Stimulated activated CD8-positive, alpha-beta memory T cell treated with anti-CD3 and anti-CD28 coated beads, Interleukin-7, amount 100 ng/mL, for 1 hour (primary cell): ENCODE measurements at places on chromosomes 7 and 10.

- DNase-seq: no peak
These were observed 298.7 kb upstream of the LRRTM3 start for GRCh38 chr10:66627156-66627555.

DNA sequence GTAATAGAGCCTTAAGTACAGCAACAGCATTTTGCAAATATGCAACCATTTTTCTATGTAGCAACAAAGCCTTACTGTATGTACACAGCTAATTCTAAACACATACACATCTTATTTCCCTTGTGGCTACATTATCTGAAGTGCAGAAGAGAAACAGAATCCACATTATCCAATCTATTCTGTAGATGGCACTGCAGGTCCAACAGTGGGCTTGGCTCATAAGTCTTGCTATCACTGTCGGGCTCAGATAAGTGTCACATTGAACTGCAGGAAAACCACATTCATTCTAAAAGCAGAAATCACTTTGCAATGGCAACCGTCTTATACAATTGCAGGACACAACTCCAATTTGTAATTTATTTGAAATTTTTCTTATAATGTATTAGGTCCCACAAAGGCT lies 109.8 kb upstream of the NOBOX start:
- no peak for DNase-seq

- no peak for DNase-seq
These were observed 21.6 kb upstream of the ASL start for GRCh38 chr7:66054063-66054462.

DNA sequence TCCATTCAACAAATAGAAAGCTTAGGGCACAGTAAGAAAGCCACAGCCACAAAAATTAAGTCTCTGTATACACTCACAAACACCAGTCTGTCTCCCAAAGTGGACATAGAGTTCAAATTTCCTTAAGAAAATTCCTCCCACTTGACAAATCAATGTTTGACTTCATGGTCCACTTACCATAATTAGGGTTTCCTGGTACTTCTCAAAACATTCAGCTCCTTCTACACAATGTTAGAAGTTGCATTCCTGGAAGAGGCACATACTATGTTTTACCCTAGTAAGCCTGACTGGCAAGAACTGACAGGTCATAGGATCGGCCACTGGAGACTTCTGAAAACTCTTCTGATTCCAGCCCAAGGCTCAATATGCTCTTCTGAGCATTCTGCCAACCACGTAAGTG lies 70.5 kb downstream of the CPXM2 start:
- no peak for DNase-seq

DNA sequence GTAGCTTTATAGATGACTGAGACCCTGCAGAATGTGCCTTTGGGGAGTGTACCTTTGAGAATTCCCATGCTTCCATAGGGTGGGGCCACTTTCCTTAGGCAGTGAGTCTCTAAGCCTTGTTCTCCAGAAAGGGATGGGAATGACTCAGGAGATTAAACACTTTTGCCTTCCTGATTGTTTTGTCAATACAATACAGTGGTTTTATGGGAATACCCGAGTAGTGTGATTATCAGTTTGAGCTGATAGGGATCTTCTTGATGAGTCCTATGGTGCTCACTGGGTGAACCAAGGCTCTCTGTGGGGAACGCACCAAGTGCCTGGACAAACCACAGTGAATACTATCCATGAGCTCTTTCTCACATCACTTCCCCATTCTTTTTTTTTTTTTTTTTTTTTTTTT lies 6.3 kb downstream of the MYOF start:
- no peak for DNase-seq

DNA sequence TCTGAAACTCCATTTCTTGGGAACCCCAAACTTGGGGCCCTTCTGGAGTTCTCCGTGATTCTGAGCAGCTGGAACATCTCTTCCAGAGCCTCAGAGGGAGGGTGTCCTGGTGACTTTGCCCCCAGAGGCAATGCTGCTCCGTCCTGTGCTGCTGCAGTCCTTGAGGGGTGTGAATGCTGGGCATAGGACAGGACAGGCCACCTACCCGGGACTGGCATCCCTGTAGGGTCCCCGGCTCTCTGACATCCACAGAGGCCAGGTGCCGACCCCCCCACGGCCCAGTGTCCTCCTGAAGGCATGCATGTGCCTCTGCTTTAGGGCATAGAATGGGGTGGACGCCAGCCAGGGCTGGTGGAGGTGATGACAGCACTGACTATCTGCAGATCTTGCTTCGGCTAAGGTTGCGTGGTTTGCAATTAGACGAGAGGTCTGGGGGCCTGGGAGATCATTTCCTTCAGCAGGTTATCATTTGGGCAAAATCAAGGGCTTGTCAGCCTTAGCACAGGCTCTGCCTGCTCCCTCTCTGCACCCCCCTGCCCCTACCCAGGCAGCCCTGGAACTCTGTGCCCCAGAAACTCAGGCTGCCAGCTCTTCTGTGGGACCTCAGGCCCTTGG lies 136.9 kb upstream of the GPR26 start:
- DNase-seq: no peak

DNA sequence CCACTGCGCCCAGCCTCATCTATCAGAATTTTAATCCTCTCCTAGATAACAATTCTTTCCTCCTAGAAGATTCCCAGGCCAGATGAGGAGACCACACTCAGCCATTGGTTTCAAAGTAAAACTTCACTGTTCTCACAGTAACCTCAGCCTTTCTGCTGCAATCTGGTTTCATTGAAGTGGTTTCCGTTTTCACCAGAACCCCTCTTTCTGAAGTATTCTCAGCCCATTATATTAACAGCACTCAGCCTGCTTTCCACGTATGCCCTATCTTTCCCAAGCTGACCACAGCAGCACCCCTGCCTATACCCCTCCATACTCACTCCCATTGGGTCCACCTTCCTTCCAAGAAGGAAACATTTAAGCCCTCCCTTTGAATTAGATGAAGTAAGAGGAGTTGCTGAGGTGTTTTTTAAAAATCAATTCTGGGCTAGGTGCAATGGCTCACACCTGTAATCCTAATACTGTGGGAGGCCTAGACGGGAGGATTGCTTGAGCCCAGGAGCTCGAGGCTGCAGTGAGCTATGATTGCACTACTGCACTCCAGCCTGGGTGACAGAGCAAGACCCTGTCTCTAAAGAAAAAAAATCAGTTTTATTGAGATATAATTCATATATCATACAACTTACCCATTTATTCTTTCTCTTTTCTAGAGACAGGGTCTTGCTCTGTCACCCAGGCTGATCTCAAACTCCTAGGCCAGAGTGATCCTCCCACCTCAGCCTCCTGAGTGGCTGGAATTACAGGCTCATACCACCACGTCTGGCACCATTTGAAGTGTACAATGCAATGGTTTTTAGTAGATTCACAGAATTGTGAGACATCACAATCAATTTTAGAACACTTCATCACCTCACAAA lies 11.3 kb downstream of the PLAU start:
- no peak for DNase-seq

GRCh38 chr7:155544485-155544884 lies 1.9 kb downstream of the CNPY1 start:
- DNase-seq: no peak

DNA sequence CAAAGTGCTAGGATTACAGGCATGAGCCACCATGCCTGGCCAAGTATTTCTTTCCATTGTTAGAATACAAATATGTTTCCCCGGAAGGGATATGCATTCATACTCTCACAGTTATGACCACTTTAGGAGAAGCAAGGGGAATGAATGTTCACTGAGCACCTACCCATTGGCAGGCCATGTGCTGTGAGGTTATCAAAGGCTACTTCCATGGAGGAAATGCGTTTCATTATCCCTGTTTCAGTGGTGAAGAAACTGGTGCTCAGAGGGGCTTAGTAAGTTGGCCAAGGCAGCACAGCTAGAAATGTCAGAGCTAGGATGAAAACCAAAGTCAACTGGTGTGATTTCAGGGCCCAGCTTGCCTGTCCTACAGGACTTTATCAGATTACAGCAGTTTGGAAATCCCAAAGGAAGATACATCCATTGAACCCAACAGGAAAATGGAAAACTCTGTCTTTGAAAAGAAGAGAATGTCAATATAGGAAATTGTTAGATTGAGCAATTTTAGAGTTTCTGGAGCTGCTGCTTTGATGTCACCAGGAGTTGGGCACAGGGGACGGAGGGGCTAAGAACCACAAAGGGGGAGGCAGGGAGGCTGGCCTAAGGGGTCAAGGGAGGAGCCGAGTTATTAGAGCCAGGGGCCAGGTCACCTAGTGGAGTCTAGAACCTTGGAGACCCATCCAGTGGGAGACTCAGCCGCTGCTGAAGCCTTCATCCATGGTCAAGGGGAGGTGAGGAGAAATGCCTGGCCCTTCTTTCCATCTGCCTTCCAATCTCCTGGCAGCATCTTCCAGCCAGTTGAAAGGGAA lies 319.8 kb downstream of the FRMD4A start:
- no peak for DNase-seq

DNA sequence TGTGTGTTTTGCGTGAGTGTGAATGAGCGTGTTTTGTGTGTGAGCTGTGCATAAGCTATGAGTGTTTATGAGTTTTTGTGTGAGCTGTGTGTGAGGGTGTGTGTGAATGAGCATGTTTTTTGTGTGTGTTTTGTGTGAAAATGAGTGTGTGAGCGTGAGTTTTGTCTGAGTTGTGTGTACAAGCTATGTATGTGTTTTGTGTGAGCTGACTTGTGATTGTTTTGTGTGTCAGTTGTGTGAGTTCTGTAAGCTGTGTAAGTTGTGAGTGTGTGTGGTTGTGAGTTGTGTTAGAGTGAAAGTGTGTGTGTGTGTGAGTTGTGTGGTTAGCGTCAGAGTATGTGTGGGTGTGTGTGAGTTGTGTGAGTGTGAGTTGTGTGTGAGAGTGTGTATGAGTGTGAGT lies 343.2 kb downstream of the PTPRN2 start:
- DNase-seq: no peak

DNA sequence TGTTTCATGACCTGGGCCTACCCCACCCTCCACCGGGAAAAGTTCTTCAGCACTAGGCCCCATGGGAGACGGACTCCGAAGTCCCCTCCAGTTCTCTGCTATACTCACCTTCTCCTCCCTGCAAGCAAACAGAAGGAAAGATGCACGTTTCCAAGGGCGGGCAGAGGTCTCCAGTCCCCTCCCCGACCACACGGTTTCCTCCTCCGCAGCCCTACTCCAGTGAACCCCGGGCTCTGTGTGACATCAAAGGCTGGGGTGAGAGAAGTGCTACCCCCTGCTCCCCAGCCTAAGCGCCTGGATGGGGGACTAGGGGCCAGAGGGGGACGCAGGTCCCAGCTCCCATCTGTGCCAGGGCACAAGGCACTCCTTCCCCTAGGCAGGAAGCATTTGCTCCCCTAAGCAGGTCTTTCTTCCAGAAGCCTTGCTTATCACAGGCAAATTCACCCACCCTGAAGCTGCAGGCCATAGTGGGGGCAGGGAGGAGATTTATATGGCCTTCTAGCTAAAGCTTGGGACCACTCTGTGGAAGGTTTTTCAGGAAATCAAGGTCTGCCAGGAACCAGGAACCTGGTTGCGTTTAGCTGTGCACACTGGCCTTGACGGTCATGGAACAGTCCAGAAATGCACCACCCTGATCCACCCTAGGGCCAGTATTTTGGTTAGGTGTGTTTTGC lies 52.8 kb downstream of the ASB13 start:
- DNase-seq: no peak

- DNase-seq: no peak
These were observed 59.7 kb downstream of the ELFN1 start for GRCh38 chr7:1729773-1730172.

DNA sequence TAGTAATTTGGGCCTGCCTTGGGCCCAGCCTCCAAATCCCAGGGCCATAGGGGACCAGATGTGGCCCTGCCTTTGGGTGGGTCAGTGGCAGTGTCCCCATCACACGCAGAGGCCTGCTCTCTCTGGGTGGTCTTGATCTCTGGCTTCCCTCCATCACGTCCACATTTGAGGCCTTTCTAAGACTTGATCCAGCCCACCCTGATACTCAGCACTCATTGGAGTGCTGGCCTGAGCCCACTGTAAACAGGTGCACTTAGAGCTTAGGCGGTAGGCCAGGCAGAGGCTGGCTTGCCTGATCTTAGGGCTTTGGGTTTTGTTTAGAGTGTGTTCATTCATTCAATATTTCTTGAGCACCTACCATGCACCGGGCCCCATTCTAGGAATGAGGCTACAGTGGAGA lies 52.6 kb downstream of the TBATA start:
- no peak for DNase-seq

- DNase-seq: no peak
These were observed 147.3 kb downstream of the NRCAM start for GRCh38 chr7:108308903-108309302.

GRCh38 chr10:7417103-7417623 lies 6.3 kb upstream of the SFMBT2 start:
- DNase-seq: no peak

GRCh38 chr7:47239034-47239433 lies 342.9 kb downstream of the TNS3 start:
- no peak for DNase-seq

DNA sequence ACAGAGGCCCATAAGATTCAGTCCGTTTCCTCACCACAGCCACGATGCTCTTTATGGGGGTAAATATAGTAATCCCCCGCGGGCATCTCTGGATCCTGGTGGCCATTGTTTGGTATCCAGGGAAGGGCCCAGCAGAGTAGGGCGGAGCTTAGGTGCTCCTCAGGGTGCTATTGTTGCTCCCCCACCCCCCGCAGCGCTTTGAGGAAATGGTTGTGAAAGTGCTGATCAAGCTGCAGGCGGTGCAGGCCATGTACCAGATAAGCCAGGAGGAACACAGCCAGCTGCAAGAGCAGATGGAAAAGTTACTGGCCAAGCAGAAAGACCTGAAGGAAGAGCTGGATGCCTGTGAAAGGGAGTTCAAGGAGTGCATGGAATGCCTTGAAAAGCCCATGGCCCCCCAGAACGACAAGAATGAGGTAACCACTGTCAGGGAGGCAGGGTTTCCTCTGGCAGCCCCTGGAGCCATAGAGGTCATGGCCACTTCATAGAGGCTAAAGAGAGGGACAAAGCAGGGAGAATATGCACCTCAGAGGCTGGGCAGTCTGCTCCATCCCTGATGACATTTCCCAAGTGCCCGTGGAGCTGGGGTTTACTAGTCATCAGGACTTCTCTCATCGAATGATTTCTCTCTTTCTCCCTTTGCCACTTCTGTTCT lies 17.6 kb upstream of the FLNC start:
- DNase-seq: no peak

GRCh38 chr10:120067427-120067826 lies 174.9 kb downstream of the SEC23IP start:
- no peak for DNase-seq

DNA sequence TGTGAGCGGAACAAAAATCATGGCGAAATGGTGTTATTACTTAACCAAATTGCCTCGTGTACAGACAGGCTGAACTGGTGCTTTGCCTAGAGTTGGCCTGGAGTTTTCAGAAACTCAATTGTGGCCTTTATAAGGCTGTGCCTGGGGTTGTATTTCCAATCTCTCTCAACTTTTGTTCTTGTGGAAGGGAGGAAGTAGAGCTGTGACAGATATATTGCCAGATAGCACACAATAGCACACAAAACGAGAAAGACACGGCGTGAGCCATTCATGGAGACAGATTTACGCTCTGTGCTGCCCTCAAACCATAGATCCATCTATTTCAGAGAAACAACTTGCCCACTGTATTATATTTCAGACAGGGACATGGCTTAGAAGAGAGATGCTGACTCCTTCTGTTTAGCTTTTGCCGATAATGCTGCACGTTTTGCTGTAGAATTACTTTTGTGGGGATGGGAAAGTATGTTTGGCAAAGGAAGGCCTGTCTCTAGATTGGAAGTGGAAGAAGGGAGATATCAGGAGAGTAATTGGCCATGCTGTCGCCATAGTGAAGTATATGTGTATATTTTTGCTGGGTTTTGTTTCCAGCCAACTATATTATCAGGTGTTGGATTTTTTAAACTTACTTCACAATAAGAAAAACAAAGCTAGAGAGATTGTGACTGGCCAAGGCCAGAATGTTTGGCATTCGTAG lies 80.4 kb downstream of the AUTS2 start:
- no peak for DNase-seq

GRCh38 chr7:44377681-44378421 lies 52.5 kb upstream of the CAMK2B start:
- DNase-seq: no peak
